Hematopoietic multipotent progenitor cell treated with erythropoietin and hydrocortisone succinate and interleukin-3 and kit ligand, for 15 days (in vitro differentiated cells): ENCODE measurements at places on chromosomes 7 and 10.

GRCh38 chr10:36325815-36326214 lies 683.7 kb upstream of the FZD8 start:
- no peak for DNase-seq

DNA sequence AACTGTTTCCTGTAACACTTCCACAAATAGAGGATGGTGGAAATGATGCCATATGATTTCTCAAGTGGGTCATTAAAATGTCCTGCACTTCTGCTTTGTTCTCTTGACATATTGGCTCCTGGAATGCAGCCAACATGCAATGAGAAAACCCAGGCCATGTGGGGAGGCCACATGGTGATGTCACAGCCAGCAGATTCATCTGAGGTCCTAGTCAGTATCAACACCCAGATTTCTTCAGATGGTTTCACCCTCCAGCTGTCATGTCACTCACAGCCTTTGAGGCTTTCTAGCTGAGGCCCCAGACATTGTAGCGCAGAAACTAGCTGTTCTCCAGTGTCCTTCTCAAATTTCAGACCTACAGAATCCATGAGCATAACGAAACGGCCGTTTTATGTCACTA lies 102.3 kb upstream of the NUPR2 start:
- no peak for DNase-seq

DNA sequence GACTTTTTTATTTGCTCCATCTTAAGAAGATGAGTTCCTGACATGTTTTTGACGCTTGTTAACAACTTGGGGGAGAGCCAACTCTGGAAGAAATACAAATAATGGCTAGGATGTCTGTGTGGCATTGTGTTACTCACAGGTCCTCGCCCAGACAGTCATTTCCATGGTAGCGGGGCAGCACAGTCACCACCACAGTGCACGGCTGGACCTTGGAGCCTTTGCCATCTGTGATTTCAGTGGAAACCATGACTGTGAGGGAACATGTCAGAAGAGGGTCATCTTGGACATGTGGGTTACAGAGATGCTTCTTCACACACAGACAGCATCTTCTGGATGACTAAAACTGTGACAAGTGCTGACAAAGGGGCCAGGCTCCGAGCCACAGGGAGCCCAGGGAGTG lies 74.5 kb downstream of the PKD1L1 start:
- no peak for DNase-seq

DNA sequence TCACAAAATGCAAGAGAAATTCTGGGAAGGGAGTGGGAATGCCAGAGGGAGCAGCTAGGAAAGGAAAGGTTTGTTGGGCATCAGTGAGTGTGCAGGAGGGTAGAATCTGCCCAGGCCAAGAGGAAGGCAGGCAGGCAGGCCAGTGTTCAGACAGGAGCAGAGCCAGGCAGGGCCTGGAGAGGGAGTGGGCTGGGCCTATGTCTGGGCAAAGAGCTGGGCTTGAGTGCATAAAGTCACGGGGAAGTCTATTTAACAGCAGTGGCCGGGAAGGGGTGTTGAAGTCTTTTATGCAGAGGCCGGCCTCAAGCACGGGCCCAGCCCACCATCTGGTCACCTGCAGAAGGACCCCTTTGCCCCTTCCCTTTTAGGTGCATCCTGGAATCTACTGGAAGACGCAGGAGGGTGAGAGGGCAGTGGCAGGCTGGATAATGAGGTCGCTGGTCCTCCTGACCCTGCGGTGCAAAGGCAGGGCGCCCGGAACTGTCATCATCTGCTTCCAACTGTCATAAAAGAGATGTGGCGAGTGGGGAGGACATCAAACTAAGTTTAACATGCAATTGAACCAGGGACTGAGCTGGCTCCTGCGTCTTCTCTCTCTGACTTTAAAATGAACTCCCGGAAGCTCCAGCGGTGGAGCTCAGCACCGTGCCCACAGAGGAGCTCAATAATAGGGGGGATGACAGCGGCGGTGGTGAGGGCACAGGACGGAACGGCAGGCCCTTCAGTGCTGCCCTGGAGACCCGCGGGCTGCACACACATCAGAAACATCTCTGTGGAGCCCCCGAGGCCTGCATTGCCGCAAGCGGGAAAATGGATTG lies 29.5 kb downstream of the CARD11 start:
- no peak for DNase-seq

- no peak for DNase-seq
These were observed 27.9 kb downstream of the CDH23 start for GRCh38 chr10:71424496-71425194.

DNA sequence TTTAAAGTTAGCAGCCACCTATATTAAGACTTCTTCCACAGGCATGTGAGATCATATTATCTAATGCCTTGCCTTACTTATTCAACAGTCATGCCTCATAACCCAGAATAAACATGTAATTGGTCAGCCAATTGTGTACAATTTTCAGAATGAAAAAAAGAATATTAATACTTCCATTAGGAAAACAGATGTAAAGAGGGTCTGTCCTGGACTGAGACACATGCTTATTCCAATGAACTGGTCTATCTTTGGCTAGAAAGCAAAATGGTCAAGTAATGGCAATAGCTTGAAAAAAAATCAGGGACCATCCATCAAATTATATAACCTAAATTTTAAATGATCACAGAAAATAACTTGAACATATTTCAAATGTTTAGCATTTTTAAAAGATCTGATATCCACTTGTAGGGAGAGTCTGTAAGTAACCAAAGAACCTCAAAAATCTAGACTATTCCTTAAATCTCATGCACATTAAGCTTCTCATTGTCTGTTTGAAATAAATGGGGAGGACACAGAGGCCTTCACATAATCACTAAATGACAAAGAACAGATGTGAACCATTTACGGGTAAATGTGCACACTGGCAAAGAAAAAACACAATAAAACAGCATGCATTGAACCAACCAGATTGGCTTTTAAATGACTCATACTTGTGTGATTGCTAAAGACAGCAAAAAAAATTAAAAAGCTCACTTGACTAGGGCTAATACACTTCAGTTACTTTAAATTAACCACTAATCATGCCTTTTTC lies 568.8 kb upstream of the PCDH15 start:
- no peak for DNase-seq

GRCh38 chr10:66746711-66747110 lies 179.1 kb upstream of the LRRTM3 start:
- DNase-seq, result no peak

- no peak for DNase-seq
These were observed 101.4 kb downstream of the MICU1 start for GRCh38 chr10:72524489-72524888.

DNA sequence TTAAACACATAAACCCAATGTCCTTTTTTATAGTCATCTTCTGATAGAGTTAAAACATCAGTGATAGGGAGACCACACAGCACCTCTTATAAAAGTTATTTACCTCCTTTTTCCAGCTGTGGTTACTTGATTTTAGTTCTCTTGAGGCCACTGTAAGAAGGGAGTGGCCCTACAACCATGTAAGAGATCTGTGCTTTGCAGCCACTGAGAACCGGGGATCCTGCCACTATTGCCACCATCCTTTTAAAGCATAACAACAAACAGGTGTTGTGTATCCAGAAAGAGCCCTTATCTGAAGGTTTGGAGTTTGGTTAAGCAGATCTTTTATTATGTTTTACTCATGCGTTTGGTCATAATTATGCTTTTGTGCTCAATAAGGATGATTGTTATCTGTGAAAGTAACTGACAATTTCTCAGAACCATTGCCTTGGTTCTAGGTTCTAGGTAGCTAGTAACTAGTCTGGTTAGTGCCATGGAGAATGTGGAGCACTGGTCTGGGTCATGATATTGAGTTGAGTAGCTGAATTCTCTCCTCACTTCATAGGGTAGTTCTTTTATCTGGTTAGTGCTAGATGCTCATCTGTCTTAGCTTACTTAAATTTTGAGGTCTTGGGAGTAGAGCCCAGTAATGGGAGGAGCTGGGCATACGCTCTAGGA lies 56.5 kb downstream of the ST7 start:
- DNase-seq, result no peak

GRCh38 chr10:128540781-128541761 lies 414.8 kb upstream of the MKI67 start:
- no peak for DNase-seq

DNA sequence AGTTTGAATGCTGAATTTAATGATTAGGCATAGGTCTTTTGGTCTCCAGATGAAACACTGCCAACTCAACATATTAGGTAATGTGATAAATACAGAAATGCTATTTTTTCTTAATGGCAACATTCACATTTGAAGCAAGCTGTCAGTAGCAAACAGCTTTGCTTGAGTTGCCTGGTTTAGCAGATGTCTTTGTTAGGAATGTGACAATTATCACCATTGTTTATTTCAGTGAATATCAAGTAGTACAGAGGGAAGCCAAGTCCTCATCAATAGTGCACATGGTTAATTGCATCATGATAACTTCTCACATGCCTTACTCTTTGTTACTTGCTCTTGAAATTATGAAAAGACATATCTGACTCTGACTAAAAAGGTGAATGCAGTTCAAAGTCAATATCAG lies 23.7 kb upstream of the SEPTIN7 start:
- no peak for DNase-seq

- no peak for DNase-seq
These were observed 66.3 kb upstream of the FRMD4A start for GRCh38 chr10:14397066-14397465.

- no peak for DNase-seq
These were observed 22.5 kb downstream of the ZSCAN25 start for GRCh38 chr7:99639267-99639666.

DNA sequence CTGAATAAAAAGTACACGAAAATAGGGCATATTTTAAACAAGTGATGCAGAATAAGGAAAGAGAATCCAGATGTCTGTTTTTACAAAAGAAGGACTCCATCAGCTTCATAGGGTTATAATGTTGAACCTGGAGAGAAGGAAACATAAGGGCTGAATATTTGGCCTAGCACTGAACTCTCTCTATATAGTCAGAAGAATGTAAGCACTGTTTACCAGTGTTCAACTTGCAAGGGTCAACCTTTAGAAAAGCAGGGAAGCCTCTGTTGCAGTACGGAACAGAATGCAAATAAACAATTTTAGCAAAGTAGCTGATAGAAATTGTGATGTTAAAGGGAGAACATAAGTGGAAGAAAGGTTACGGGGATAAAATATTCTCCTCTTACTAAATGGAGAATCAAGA lies 16.2 kb downstream of the CDK6 start:
- DNase-seq, result no peak
